ENCODE measurements at places on chromosomes 11 and 22.
A peak's percentile ranks its signal among the peaks of the same experiment; 100 is the strongest.

DNA sequence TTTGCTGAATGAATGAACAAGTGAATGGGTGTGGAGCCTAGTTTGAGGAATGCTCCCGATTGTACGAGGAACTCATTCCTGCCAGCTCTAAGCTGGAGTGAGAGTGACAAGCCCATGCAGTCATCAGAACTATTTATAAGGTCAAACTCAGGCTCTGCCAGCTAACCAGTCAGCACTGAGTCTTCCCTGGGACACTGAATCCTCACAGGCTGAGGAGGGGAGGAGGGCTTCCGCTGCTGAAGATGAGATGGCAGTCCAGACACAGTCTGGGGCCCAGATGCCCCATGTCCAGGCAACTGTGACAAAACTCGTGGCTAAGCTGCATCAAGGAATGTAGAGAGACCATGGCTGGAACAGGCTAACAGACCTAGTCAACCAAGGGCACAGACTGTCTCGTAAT is 4.0 kb downstream of the LRP4 start:
- no peak overlapping the region for H3K4me3 ChIP-seq
- H3K4me1 ChIP-seq = peaks cover 14% of the 10 kb centered on the region
- H3K36me3 ChIP-seq = no peaks in the 10 kb centered on the region

- no peaks in the 10 kb centered on the region for H3K27me3 ChIP-seq
- H3K4me3 ChIP-seq = no peak overlapping the region
- H3K4me1 ChIP-seq = peaks cover 17% of the 10 kb centered on the region
- no peak overlapping the region for H3K27ac ChIP-seq
- no peak for DNase-seq
Observed at GRCh38 chr11:72716290-72716689, 35.9 kb downstream of the ARAP1 start.

GRCh38 chr11:34405079-34405858 is 33.5 kb upstream of the CAT start:
- no peak for DNase-seq
- no peak overlapping the region for H3K27ac ChIP-seq
- no peaks in the 10 kb centered on the region for H3K4me1 ChIP-seq
- H3K36me3 ChIP-seq = no peaks in the 10 kb centered on the region
- no peak overlapping the region for H3K4me3 ChIP-seq
- no peaks in the 10 kb centered on the region for H3K27me3 ChIP-seq

GRCh38 chr11:83293457-83293774 is 7.2 kb upstream of the CCDC90B start:
- H3K4me3 ChIP-seq = no peak overlapping the region
- peaks cover 4% of the 10 kb centered on the region for H3K27me3 ChIP-seq
- no peak overlapping the region for H3K27ac ChIP-seq

DNA sequence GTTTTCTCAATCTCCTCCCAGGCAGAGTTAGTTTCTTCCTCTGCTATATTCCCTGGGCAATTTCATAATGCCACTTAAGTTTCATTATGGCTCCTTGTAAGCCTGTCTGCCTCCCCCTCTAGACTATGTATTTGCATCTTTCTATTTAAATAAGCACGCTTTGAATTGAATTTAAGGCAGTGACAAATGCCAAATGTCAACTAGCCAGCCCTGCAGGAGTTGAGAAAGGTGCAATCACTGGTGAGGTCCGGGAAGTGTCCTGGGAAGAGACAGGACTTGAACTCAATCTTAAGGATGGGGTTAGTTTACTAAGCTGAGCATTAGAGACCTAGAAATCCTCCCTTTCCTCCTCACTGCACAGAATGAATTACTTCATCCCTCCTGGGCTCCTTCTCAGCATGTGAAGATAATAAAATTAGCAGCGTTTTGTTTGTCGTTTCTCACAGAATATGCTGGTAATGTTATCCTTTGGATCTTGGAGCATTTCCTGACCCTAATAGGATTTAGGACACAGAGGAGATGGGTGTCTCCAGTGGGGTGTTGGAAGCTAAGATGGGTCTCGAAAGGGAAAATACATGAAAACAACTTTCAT is 1.6 kb downstream of the TCP11L1 start:
- H3K4me1 ChIP-seq = peaks cover 12% of the 10 kb centered on the region
- no peak for DNase-seq
- no peaks in the 10 kb centered on the region for H3K27me3 ChIP-seq
- no peak overlapping the region for H3K4me3 ChIP-seq
- no peak overlapping the region for H3K27ac ChIP-seq
- no peaks in the 10 kb centered on the region for H3K36me3 ChIP-seq

DNA sequence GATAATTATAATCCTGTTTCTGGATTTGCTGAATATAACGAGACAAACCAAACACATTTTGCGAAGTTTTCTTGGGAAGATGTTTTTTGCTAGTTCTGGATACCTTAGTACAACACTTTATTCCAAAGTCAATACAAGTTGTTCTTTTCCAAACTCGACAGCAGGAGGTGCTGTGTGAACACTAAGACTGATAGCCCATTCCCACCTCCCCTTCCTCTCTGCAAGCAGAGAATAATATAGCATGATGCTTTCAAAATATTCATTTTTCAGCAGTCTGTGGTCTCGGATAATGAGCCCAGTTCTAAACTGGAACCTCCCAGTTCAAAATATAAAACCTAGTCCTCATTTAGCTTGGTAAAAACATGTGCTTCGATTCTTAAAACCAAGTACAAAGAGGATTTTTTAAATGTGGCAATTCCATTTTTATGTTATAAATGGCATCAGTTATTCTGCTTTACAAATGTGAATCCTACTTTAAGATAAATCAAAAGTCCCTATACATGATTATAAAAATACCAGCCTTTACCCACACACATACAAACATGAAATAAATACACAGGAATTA is 129.1 kb downstream of the DCDC1 start:
- H3K27me3 ChIP-seq = no peaks in the 10 kb centered on the region
- no peak overlapping the region for H3K4me3 ChIP-seq
- no peak overlapping the region for H3K27ac ChIP-seq
- DNase-seq = peak; percentile 51
- no peaks in the 10 kb centered on the region for H3K4me1 ChIP-seq

GRCh38 chr22:34113381-34113780 is 193.1 kb upstream of the LARGE1 start:
- H3K27ac ChIP-seq = no peak overlapping the region
- no peak overlapping the region for H3K4me3 ChIP-seq
- H3K36me3 ChIP-seq = no peaks in the 10 kb centered on the region
- DNase-seq = no peak
- no peaks in the 10 kb centered on the region for H3K27me3 ChIP-seq

GRCh38 chr11:91921974-91922373 is 302.6 kb upstream of the FAT3 start:
- no peak overlapping the region for H3K4me3 ChIP-seq
- H3K36me3 ChIP-seq = no peaks in the 10 kb centered on the region
- H3K27me3 ChIP-seq = no peaks in the 10 kb centered on the region
- H3K4me1 ChIP-seq = no peaks in the 10 kb centered on the region
- H3K27ac ChIP-seq = no peak overlapping the region
- DNase-seq = peak; percentile 9

GRCh38 chr11:96051820-96052219 is 127.9 kb upstream of the MTMR2 start:
- H3K36me3 ChIP-seq = no peaks in the 10 kb centered on the region
- H3K4me1 ChIP-seq = peaks cover 14% of the 10 kb centered on the region
- no peaks in the 10 kb centered on the region for H3K27me3 ChIP-seq
- no peak overlapping the region for H3K27ac ChIP-seq
- no peak for DNase-seq
- no peak overlapping the region for H3K4me3 ChIP-seq

GRCh38 chr22:37318364-37319109 is 36.2 kb downstream of the CYTH4 start:
- H3K4me1 ChIP-seq = peaks cover 8% of the 10 kb centered on the region
- no peak overlapping the region for H3K4me3 ChIP-seq
- H3K36me3 ChIP-seq = no peaks in the 10 kb centered on the region
- no peak overlapping the region for H3K27ac ChIP-seq
- no peak for DNase-seq

DNA sequence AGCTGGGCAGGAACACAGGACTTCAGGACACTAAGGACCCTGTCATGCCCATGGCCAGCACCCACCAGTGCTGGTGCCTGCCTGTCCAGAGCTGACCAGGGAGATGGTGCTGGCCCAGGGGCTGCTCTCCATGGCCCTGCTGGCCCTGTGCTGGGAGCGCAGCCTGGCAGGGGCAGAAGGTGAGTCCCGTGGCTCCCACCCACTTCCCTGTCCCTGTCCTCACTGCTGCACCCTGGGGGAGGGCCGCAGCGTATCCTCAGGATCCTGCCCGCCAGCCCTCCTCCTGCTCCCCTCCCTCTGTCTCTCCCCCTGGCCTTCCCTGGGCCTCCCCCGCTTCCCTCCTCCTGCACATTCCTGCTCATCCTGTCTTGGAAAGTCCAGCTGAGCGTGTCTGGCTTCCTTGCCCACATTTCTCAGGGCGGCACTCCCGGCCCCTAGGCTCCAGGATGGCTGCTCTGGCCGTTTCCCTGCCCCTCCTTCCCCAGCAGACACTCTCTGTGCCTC is 8.7 kb downstream of the CSF2RB start:
- H3K27ac ChIP-seq = no peak overlapping the region
- H3K36me3 ChIP-seq = peaks cover 6% of the 10 kb centered on the region
- no peaks in the 10 kb centered on the region for H3K27me3 ChIP-seq
- peak; percentile 45 for DNase-seq
- H3K4me1 ChIP-seq = no peaks in the 10 kb centered on the region

DNA sequence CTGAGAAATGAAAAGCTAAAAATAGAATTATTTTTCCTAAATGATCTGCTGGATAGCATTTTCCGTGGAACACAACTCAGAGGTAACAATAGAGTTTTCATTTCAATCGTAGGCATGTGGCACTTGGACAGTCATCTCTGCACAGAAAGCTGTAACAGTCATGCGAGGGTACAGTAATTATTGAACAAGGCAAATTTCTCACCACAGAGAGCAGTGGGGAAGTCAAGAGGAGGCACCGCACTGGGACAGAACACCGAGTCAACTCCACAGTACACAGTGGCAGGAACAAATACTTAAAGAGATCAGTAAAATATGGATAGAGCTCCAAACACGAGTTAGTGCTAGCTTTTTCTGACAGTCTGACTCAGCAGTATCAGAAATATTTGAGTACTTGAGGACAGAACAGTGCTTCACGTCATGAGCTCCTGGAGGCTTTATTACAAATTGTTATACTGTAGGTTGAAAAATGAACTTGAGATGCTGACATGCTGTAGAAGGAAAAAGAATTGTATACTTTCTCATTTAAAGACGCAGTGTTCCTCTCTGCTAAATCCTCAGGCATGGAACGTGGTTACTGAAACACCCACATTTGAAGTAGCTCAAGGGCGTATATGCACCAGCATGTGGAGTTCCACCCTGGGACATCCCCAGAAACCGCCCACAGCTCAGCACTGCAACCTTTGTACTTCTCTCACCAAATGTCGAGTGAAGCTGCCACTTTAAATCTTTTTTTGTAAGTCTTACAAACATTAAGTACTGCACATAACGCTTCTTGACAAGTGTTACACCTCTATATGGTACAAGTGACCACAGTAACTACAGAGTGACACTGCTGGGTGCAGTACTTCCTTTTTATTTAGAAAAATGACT is 27.4 kb upstream of the YPEL1 start:
- peaks cover 43% of the 10 kb centered on the region for H3K36me3 ChIP-seq
- no peak overlapping the region for H3K4me3 ChIP-seq
- H3K27me3 ChIP-seq = no peaks in the 10 kb centered on the region
- H3K27ac ChIP-seq = no peak overlapping the region

DNA sequence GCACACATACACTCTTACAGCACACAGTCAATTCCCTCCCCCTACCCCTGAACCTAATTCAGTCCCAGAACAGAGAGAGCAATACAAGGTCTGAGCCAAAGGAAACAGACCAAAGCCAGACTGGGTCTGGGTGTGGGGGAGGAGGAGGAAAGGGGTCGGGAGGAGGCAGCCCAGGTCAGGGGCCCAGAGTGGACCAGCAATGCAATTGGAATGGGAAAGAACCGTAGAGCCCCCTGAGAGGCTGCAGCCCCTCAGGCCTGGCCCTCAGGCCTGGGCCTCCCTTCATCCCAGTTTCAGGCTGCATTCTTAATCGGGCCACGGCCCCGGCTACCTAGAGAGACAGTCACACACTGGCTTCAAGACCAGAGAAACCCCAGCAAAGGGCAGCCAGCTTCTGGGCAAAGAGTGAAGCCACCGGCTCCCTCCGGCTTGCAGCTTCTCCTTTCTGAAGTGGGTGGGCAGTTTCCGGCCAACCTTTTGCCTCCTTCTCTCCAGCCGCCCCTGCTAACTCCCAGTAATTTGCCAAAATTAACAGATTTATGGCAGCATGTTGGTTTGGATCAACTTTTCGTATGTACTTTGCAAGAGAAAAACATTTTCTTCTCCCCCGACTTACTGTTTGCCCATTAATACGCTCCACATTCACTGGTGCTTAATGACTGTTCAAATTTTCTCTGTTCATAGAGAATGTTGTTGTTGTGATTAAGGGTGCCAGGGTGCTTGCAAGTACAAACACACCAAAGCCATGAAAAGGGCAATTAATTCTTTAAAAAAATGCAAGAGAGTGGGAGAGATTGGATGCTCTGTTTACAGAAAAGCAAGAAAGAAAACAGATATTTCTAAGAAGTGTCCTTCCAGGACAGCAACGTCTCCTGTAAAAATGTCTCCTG is 488.3 kb downstream of the MN1 start:
- H3K4me1 ChIP-seq = peaks cover 6% of the 10 kb centered on the region
- no peak overlapping the region for H3K27ac ChIP-seq
- H3K36me3 ChIP-seq = no peaks in the 10 kb centered on the region
- H3K27me3 ChIP-seq = no peaks in the 10 kb centered on the region

DNA sequence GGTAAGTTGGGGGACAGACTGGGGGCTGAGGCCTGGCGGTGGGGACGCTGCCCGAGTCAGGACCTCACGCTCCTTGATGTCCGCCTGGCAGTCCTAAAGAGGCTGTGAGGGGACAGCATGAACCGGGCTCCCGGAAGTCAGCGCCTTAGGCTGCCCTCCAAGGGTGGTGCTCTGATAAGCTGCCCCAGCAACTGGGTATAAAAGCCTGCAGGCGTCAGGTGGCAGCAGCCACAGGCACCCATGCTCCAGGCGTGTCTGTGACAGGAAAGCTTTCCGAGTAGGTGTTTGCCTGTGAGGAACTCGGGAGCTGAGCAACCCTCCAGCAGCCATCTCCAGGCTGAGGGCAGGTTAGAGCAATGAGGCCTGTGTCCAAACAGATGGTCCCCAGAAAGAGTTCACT is 53.0 kb downstream of the ST3GAL4 start:
- H3K4me3 ChIP-seq = no peak overlapping the region
- DNase-seq = no peak
- H3K36me3 ChIP-seq = no peaks in the 10 kb centered on the region
- no peak overlapping the region for H3K27ac ChIP-seq
- H3K4me1 ChIP-seq = no peaks in the 10 kb centered on the region
